Neural progenitor cell (in vitro differentiated cells): ENCODE measurements at places on chromosomes 5 and 9.

DNA sequence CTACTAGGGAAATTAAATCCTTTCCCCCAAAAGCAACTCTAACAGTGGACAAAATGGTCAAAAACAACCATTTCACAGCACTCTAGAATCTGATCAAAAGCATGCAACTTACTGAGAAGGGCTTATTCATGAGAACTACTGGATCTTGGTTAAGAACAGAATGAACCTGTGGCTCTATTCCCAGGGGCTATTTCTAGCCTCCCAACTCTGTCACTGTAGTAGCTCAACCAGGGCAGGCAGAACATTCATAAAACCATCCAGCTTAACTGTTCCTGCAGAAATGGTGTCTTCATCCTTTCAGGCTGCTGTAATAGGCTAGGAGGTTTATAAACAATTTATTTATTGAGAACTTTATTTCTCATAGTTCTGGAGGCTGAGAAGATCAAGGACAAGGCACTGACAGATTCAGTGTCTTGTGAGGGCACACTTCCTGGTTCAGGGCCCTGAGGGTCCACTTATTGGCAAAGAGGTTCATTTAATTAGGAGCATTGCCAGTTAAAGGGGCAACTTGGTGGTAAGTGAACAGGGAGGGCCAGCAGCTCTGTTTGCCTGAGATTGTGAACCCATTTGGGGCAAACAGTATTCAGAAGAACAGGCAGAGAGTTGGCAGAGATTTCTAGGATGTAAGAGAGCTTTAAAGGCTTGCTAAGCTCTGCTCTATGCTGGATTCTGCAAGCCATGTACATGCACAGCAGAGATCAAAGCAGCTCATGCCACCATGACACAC, 238.5 kb upstream of the FBXL7 start:
- no peak for DNase-seq

DNA sequence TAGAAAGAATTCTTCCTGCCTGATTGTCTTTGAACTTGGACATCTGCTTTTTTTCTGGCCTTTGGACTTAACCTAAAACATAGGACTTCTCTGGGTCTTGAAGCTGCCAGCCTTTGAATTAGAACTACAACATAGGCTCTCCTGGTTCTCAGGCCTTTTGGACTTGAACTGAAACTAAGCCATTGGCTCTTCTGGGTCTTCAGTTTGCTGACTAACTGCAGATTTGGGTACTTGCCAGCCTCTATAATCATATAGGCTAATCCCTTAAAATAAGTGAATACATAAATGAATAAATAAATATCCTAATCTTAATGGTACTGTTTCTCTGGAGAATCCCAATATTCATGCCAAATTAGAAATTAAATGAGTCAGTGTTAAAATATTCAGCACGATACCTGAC, 473.4 kb upstream of the PAPPA start:
- no peak for DNase-seq

- no peak for DNase-seq
These were observed 15.5 kb downstream of the SLC44A1 start for GRCh38 chr9:105259731-105260612.

DNA sequence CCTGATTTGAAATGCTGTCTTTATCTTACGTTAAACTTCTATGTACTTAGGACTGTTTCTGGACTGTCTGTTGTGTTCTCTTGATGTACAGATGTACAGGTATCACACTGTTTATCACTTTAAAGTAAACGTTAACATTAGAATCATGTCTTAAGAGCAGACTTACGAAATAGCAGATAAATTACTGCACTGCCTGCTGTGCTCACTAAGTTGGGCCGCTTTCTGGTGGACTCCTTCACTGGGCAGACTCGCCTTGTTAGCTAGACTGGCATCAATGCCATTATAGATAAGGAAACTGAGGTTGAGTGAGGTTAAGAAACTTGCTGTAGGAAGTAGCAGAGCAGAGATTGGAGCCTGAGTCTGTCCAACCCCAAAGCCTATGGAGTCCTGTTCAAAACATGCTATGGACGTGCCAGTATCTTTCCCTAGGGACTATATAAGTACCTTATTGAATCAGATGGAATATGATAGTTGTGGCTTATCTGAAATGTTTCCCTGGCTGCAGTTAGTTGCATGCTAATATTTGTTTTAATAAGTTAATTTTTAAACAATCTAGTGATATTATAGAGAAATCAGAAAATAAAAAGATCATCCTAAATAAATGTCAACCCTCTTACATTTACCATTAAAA, 16.9 kb downstream of the ZNF618 start:
- DNase-seq, result no peak

GRCh38 chr5:107235167-107235566, 435.6 kb downstream of the EFNA5 start:
- no peak for DNase-seq

- DNase-seq, result no peak
These were observed 6.6 kb downstream of the OR13J1 start for GRCh38 chr9:35863583-35863982.

- peak; percentile 17 for DNase-seq
These were observed 51.1 kb downstream of the P4HA2 start for GRCh38 chr5:132176521-132176945.

GRCh38 chr9:136115206-136115605, 3.5 kb downstream of the TMEM250 start:
- no peak for DNase-seq

- no peak for DNase-seq
These were observed 69.7 kb downstream of the PRLR start for GRCh38 chr5:35160486-35161116.
